T-cell (primary cell): ENCODE measurements at places on chromosomes 4 and X.

DNA sequence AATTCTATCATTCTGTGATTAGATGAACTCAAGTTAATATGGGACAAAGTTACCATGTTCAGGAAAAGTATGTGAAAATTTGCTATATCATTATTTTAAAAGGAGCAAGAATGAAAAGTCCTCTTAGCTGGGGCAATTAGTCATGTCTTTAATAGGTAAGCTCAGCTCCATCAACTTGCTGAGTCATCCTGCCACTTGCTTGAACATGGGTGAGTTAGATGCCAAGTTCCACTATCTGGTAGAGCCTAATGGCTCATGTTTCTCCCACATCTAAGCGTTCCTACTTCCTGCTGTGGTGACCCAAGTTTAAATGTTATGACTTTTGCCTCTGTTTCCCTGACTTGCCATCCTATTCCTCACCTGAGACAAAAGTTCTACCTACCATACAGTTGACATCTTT is 276.8 kb downstream of the ZNF674 start:
- H3K27ac ChIP-seq: no peak overlapping the region
- no peaks in the 10 kb centered on the region for H3K27me3 ChIP-seq
- no peaks in the 10 kb centered on the region for H3K4me1 ChIP-seq
- DNase-seq: no peak

- peak; percentile 61 for DNase-seq
- no peak overlapping the region for H3K27ac ChIP-seq
- peaks cover 40% of the 10 kb centered on the region for H3K4me1 ChIP-seq
- H3K36me3 ChIP-seq: no peaks in the 10 kb centered on the region
- H3K27me3 ChIP-seq: peaks cover 59% of the 10 kb centered on the region
Measured at GRCh38 chr4:54233697-54234496, 4.8 kb downstream of the PDGFRA start.

DNA sequence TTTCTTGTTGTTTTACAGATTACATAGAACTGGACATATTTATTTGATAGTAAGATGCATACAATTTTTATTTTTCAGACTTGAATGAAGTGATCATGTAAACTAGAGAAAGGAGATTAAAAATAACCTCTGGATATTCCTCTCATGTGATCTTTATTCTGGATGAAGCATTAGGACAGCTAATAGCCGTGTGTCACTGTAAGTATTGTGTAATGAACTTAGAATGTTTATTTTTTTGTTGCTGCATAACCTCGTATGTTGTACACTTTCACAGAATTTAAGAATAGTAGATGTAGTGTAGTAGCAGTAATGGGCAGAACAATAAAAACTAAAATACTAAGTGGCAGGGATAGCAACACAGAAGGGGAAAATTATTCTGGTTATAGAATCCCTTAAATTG is 2094.5 kb upstream of the TENM3 start:
- no peaks in the 10 kb centered on the region for H3K4me1 ChIP-seq
- H3K36me3 ChIP-seq: no peaks in the 10 kb centered on the region
- H3K27ac ChIP-seq: no peak overlapping the region
- no peaks in the 10 kb centered on the region for H3K27me3 ChIP-seq

GRCh38 chr4:169485086-169485485 is 127.3 kb downstream of the NEK1 start:
- DNase-seq: no peak
- no peak overlapping the region for H3K4me3 ChIP-seq
- no peaks in the 10 kb centered on the region for H3K4me1 ChIP-seq
- no peaks in the 10 kb centered on the region for H3K27me3 ChIP-seq

- no peak overlapping the region for H3K4me3 ChIP-seq
- no peaks in the 10 kb centered on the region for H3K27me3 ChIP-seq
- no peak overlapping the region for H3K27ac ChIP-seq
Measured at GRCh38 chr4:61442936-61443335, 242.8 kb downstream of the ADGRL3 start.

DNA sequence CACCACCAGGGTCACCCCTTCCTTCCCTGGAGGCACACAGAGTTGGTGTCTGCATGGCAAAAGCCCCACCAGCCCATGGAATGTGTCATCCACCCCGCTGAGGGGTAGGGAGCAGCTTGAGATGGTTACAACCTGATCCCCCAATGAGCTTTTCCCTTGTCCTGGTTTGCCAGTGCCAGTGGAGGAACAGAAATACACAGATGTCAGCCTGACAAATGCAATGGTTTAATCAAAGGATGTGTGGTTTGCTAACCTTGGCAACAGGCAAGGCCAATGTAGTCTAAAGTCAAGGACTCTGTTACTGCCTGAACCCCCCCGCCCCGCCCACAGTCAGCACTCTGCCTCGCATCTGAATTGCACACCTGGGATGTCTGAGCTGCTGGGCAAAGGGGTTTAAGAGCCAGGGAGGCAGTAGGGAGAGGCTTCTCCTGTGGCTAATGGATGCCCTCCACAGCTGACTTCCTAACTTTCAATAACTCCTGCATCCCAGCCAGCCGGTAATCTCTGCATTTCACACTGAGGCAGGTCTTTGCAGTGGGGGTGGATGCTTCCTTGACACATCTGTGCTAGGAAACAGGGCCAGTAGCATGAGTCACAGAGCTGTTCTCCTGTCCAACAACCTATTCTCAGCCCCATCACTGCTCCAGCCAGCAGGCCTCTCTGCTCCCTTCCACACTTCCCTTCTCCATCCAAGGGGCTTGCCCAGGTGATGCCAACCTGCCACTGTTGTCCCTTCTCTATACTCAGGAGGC is 137.5 kb downstream of the AMMECR1 start:
- no peak for DNase-seq
- no peaks in the 10 kb centered on the region for H3K36me3 ChIP-seq
- H3K4me1 ChIP-seq: peaks cover 2% of the 10 kb centered on the region

- H3K36me3 ChIP-seq: no peaks in the 10 kb centered on the region
- H3K4me3 ChIP-seq: no peak overlapping the region
- H3K4me1 ChIP-seq: no peaks in the 10 kb centered on the region
- no peak overlapping the region for H3K27ac ChIP-seq
Measured at GRCh38 chrX:96703379-96703778, 18.7 kb downstream of the DIAPH2 start.

- peaks cover 33% of the 10 kb centered on the region for H3K4me1 ChIP-seq
- H3K36me3 ChIP-seq: no peaks in the 10 kb centered on the region
- peak overlapping the region; percentile 100 for H3K27ac ChIP-seq
- no peaks in the 10 kb centered on the region for H3K27me3 ChIP-seq
- DNase-seq: peak; percentile 81
- H3K4me3 ChIP-seq: peak overlapping the region; percentile 93
Measured at GRCh38 chr4:77074981-77075855, 571 bp downstream of the CCNI start.

DNA sequence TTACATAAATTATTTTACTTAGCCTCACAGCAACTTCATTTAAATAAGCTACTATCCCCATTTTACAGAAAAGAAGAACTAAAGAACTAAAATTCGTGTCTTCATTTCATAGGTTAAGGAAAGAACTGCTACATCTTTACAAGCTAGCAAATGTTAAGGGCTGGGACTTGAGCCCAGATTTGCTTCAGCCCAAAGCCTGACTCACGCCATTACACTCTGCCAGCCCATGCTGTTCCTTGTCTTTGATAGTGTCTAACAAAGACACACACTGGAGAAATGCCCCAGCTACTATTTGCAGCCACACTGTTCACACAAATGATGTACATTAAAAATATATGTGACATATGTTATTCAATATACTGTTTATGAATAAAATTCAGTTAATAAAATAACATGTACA is 29.0 kb upstream of the ERVMER34-1 start:
- no peaks in the 10 kb centered on the region for H3K36me3 ChIP-seq
- no peak overlapping the region for H3K27ac ChIP-seq
- no peaks in the 10 kb centered on the region for H3K27me3 ChIP-seq
- no peak overlapping the region for H3K4me3 ChIP-seq

- no peak overlapping the region for H3K4me3 ChIP-seq
- no peaks in the 10 kb centered on the region for H3K4me1 ChIP-seq
- no peak for DNase-seq
- H3K36me3 ChIP-seq: no peaks in the 10 kb centered on the region
Measured at GRCh38 chr4:23382879-23383278, 507.0 kb downstream of the PPARGC1A start.

DNA sequence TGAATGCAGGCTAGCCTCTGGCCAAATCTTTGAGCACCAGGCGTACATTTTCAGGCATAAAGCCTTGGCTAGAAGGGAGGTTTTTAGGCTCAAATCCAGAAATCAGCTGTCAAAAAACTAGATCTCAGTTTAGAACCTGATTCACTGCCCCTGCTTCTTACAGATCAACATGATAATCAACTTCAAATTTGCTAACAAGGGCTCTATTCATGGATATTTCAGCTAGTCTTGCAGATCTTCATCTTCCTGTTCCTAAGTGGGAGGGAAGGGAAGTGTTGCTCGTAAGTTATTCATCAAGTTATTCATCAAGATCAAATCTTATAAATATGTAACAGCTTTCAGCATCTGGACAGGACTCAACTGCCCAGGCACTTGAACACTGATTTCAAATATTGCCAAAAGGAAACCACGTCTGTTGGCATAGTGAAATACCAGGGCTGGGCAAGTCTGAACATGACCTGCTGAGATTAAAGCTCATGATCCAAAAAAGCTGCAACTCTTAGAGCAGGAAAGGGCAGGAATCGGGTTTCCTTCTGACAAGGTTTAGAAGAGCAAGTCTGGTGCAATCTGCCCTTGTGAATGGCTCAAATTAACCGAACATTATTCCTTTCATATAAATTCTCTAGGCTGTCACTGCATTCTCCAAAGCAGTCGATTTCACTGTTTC is 200.3 kb downstream of the PDGFC start:
- no peaks in the 10 kb centered on the region for H3K4me1 ChIP-seq
- H3K4me3 ChIP-seq: no peak overlapping the region
- H3K27me3 ChIP-seq: no peaks in the 10 kb centered on the region
- H3K36me3 ChIP-seq: no peaks in the 10 kb centered on the region
- H3K27ac ChIP-seq: no peak overlapping the region

DNA sequence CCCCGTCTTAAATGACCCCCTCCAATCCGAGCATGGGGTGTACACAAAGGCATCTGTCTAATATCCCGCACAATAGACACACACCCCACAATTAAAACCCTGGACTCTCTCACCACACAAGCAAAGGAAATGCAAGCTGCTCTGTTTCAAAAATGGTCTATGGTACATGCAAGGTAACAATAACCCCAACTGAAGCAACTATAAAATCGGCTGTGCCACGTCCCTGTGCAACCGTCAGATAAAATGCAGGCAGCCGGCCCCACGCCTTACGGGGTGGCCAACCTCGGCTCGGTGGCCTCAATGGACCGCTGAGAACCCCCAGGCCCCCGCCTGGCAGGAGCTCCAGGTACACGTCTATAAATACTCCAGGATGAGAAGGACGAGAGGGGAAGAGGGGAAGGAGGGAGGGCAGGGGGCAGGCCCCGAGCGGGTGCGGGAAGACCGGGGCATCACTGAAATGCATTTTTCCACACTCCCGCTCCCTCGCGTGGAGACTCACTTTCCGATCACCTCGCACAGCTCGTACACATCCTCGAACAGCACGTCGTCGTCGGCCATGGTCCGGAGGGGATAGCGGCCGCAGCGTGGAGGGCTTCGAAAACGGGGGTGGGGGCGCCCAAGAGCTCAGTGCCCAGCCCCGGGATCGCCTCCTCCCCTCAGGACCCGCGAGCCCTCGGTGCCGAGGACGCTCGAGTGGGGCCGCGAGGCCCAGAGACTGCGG is 763 bp downstream of the CASK start:
- DNase-seq: peak; percentile 2
- H3K36me3 ChIP-seq: no peaks in the 10 kb centered on the region
- H3K27ac ChIP-seq: peak overlapping the region; percentile 61

DNA sequence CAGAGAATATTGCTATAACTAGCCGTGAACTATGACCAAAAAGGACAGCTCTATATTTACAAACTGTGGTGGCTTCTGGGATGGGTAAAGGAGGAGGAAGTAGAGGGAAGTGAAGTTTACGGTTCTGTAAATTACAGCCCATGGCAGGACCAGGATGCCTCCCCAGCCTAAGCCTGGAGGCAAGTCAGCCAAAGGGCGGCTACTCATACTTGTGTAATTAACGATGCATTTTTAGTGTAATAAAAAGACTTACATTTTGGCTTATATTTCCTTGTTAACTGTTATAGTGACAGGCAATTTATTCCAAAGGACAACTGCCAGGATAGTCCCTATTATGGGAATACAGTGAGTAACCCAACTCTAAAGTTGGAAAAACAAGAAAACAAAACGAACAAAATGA is 139.9 kb upstream of the OTUD4 start:
- no peaks in the 10 kb centered on the region for H3K27me3 ChIP-seq
- H3K4me3 ChIP-seq: no peak overlapping the region
- no peaks in the 10 kb centered on the region for H3K4me1 ChIP-seq
- no peaks in the 10 kb centered on the region for H3K36me3 ChIP-seq
- H3K27ac ChIP-seq: no peak overlapping the region

- H3K4me1 ChIP-seq: no peaks in the 10 kb centered on the region
- no peaks in the 10 kb centered on the region for H3K27me3 ChIP-seq
- DNase-seq: no peak
- H3K36me3 ChIP-seq: no peaks in the 10 kb centered on the region
Measured at GRCh38 chr4:66640233-66640990, 904.9 kb downstream of the CENPC start.

GRCh38 chr4:140925417-140925816 is 169.2 kb upstream of the TBC1D9 start:
- no peak overlapping the region for H3K27ac ChIP-seq
- no peaks in the 10 kb centered on the region for H3K36me3 ChIP-seq
- no peaks in the 10 kb centered on the region for H3K27me3 ChIP-seq

DNA sequence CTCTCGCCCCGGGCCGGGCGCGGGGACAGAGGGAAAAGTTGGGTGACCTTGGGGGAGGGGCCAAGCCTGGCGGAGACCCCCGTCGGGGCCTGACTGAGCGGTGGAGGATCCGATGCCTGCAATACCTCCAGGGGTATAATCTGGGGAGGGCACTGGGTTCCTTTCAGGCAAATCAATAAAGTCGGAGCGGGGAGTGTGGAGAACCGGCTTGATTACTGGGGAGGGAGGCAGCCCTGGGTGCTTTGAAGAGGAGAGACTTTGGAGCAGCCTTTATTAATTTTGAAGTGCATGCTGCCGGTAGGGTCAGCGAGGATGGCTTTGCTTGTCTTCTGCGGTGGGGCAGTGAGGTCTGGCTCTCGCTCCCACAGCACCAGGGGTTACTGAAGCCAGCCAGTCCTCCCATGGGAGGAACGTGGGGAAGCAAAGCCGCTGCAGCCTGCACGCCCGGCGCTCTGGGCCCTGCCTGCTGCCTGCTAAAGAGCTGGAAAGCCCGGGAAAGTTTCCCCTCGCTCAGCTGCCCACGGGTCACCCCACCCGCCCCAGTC is 403 bp upstream of the LGI2 start:
- peaks cover 5% of the 10 kb centered on the region for H3K4me1 ChIP-seq
- no peak overlapping the region for H3K27ac ChIP-seq
- no peaks in the 10 kb centered on the region for H3K36me3 ChIP-seq
- peaks cover 38% of the 10 kb centered on the region for H3K27me3 ChIP-seq
- DNase-seq: no peak

GRCh38 chr4:85509882-85510631 is 35.1 kb downstream of the ARHGAP24 start:
- no peak overlapping the region for H3K4me3 ChIP-seq
- no peaks in the 10 kb centered on the region for H3K36me3 ChIP-seq
- H3K27ac ChIP-seq: no peak overlapping the region
- H3K27me3 ChIP-seq: no peaks in the 10 kb centered on the region
- DNase-seq: no peak
- H3K4me1 ChIP-seq: no peaks in the 10 kb centered on the region

DNA sequence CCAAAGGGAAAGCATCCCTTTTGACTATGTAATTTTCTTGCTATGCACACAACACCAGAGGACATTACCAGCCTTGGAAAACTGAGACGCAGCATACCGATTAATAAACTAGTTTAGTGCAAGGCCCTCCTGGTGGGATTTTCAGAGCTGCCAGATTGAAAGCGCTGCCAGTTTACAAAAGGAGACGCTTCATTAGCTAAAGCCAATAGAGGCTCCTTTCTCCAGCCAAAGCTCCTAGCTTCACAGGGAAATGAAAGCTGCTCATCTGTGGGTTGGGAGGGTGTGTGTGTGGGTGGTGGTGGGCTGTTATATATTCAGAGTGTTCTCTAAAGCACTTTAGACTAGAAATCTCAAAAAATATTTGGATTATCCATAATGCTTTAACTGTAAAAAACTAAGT is 32.4 kb downstream of the SPANXN4 start:
- H3K27ac ChIP-seq: no peak overlapping the region
- H3K27me3 ChIP-seq: no peaks in the 10 kb centered on the region
